ENCODE measurements at places on chromosomes 6 and 20.

GRCh38 chr6:151847064-151847463 is 39.6 kb downstream of the ESR1 start:
- DNase-seq = peak; percentile 39

GRCh38 chr6:121694801-121695251 is 259.4 kb downstream of the GJA1 start:
- peak; percentile 69 for DNase-seq

DNA sequence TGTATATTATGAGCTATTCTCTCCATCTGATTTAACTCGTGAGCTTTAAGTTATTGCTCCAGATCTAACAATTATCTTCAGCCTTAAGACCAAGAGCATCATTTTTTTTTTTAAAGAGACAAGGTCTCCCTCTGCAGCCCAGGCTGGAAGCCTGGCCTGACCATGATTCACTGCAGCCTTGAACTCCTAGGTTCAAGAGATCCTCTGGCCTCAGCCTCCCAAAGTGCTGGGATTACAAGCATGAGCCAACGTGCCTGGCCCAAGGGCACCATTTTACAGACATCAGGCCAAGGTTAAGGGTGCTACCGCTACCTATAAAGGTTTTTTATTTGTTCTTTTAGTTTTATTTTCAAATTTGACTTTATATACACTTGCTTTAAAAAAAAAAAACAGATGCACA is 2.3 kb downstream of the SUPT3H start:
- DNase-seq = no peak

DNA sequence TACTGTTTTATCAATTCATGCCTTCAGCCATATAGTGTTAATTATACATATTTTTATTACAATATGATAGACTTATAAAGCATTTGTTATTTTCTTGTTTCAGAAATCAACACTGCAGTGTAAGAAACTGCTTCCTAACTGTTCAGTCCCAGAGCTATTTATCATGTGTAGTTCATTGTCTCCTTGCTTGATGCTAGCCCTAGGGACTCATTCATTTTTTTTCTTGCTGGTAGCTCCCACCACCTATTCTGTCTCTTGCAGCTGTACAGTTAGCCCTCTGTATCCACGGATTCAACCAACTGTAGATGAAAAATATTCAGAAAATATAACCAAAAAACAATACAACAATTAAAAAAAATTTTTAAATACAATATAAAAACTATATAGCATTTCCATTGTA is 121.3 kb downstream of the STXBP5 start:
- DNase-seq = no peak

DNA sequence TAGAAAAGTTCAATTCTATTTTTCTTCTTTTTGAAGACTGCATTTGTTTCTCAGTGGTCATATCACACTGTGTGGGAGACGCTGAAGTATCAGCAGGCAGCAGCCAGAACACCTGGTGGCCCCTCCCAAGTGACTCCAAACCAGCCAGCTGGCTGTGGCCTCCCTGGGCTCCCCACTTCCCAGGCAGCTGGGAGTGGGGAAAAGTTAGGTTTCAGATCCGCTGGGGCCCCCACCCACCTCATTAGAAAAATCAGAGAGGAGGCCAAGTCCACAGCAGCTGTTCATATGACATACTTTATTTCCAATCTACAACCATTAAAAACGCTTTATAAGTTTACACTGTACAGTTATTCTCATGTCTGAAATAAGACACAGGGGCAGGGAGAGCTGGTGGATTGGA is 3.6 kb upstream of the DSN1 start:
- DNase-seq = no peak

DNA sequence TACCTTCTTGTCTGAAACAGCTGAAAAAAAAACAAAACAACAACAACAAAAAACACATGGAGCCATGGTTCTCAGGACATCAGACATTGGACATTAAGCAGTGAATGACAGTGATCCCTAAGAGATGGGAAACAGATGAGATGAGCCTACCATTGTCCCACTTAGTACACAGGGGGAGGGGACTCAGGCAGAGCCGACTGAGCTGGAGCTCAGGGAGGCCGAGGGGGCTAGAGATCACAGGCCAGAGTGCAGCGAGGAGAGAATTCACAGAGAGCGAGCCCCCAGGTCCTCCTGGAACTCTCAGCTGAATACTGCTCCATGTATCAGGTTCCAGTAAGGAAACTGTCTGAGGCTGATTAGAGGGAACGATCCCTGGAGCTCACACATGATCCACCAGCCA is 134.6 kb downstream of the GRM4 start:
- DNase-seq = no peak

DNA sequence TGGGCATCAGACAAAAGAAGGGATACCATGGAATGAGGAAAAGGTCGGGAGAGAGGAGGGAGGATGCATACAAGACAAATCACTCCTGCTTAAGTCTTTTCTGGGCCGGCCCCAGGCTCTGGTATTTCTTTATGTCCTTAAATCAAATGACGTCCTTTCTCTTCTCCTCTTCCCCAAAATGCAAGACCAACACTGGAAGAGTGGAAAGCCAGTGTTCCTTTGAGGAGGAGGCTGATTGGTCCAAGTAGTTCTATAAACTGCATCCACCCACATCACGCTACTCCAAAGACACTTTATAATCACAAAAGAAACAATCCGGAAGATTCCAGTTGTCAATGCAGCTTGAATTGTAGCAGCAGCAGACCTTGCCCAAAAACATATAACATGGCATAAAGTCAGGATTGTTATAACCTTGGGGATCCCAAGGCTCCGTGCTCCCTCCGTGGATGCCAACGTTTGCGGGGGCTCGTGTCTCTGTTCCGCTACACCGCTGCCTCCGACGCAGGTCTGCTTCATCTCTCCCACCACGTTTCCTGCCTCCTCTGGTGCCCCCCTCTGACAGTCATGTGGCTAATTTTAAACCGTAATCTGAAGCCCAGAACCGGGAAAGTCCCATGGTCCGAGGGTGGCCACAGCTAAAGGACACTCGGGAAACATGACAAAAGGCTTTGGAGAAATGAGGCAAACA is 47.1 kb downstream of the MCUR1 start:
- DNase-seq = peak; percentile 60

- no peak for DNase-seq
These were observed 9.5 kb upstream of the ADAM33 start for GRCh38 chr20:3691306-3691705.

GRCh38 chr6:105401247-105402089 is 1.4 kb downstream of the PREP start:
- peak; percentile 68 for DNase-seq

DNA sequence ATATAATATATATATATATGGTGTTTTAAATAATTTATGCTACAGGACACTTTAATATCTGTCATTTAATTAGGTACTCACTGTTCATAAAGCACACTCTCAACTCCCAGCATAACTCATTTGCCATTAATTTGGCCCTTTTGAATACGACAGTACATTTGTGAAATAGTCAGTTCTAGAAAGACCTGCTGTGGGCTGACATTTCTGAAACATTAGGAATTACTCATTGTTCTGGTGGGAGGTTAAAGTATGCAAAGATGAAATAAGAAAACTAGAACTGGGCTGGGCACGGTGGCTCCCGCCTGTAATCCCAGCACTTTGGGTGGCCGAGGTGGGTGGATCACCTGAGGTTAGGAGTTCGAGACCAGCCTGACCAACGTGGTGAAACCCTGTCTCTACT is 497.5 kb downstream of the UTRN start:
- no peak for DNase-seq

GRCh38 chr6:87656857-87657256 is 45.2 kb downstream of the AKIRIN2 start:
- DNase-seq = no peak

GRCh38 chr6:158869826-158870648 is 50.9 kb upstream of the EZR start:
- peak; percentile 88 for DNase-seq

DNA sequence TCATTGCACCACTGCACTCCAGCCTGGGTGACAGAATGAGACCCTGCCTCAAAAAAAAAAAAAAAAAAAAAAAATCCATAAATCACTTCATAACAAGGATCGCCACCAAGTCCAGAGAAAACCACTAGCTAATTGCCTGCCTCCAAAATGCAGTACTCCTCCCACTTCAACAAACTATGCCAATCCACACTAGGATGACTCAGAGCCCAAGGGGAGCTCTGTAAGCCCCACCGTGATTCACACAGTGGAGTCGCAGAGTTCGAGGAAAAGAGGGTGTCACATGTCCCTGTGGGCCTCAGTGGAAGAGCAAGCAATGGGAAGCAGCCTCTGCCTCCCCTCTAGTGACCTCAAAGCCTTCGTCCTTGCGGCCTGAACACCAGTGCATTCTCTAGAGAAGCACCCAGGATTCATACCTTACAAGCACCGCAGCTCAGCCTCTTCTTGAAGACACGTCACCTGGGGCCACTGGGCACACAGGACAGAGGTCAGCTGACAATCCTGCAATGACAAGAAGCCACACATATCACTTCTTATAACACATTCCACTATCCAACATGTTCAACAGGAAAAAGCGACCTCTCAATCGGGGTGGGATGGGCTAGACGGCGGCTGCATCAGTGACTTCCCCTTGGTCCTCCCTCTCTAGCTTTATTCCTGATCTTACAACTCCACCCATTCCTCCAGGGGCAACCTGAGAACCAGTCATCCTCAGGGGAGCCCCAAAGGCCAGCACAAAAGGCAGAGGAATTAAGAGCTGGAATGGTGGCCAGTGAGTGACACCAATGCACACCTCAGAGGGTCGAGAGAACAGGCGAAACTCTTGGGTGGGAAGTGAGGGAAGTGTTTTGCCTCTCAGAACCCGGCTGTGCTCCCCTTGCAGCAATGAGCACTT is 8.9 kb downstream of the SNHG17 start:
- peak; percentile 92 for DNase-seq

DNA sequence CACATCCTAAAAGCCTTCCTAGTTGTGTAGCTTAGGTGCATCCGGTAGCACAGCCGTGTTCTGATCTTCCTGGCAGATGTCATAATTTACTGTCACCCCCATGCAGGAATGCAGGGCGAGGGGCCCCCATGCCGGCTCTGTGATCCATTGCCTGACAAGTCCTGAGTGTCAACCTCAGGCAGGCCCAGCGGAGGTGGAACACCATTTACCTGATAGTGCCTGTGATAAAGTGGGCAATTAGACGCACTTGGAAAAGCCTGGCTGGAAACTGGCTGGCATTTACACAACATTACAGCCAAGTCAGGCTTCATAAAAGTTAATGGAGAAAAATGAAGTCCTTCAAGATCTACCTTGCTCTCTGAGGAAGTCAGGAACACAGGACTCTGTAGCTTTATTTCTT is 521.4 kb upstream of the JAG1 start:
- DNase-seq = no peak

GRCh38 chr20:62624325-62624690 is 18.0 kb upstream of the SLCO4A1 start:
- no peak for DNase-seq

GRCh38 chr20:20513720-20514119 is 145.8 kb downstream of the INSM1 start:
- DNase-seq = no peak

Measured in AG10803 (cell line).